GM12865 (cell line): ENCODE measurements at places on chromosomes 1 and 21.

- DNase-seq = no peak
Observed at GRCh38 chr21:35349376-35350080, 300.4 kb upstream of the RUNX1 start.

DNA sequence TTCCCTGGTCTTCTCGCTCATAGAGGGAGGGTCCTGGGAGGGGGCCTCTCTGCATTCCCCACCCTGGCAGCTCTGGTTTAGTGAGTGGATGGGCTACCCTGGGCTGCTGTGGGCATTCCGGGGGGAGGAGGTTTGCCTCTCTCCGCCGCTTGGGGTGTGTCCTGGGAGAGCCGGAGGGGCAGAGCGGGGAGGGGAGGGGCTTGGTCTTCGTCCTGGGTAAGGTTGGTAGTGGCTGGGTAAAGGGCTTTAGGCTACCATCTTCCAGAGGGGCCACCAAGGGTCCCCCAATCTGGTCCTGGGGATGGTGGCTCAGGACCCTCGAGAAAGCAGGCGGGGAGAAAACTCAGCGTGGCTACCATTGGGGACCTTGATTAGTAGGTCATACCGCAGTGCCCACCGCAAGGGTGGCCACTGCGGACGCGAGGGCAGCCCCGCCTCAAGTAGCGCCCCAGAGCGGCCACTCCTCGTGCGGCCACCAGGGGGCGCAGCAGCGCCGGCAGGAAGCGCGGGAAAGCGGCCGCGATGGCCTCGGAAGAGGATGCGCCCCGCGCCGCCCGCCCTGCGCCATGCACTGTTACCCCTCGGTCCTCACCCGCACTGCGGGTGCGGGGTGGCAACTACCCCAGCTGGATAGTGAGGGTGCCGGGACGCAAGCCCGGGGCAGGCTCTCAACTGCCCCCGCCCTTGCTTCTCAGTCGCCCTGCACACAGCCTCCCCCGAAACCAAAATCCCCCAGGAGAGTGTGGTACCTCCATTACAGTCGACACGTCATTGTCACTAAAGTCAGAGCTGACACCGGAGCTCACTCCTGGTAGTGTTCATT is 44.1 kb upstream of the SLC25A33 start:
- peak; percentile 77 for DNase-seq

GRCh38 chr1:39346872-39347271 is 142.4 kb downstream of the MACF1 start:
- DNase-seq = no peak

GRCh38 chr21:37565530-37566223 is 199.1 kb downstream of the DYRK1A start:
- no peak for DNase-seq

DNA sequence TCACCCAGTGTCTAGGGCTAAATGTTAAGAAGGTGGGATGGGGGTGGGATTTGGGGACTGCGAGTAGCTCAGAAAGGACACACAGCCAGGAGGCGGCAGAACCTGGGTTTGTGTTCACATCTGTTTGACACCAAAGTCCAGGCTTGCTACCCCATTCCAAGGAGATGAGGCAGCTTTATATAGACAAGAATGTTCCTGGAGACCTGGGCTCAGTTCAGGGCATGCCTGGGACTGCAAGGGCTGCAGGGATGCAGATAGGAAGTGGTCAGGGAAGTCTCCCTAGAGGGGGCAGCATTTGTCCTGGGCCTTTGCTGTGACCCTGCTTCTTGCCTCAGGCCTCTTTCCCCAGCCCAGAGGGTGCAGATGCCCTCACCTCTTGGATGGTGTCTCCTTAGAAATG is 16.3 kb downstream of the PADI3 start:
- no peak for DNase-seq

DNA sequence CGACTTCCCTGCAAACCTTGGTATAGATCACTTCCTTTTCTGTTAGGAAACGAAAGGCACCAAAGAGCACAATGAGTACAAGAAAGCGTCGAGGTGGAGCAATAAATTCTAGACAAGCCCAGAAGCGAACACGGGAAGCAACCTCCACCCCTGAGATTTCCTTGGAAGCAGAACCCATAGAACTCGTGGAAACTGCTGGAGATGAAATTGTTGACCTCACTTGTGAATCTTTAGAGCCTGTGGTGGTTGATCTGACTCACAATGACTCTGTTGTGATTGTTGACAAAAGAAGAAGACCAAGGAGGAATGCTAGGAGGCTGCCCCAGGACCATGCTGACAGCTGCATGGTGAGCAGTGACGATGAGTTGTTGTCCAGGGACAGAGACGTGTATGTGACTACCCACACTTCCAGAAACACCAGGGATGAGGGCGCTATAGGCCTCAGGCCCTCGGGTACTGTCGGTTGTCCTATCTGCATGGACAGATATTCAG is 18.5 kb downstream of the FAM89A start:
- no peak for DNase-seq

- no peak for DNase-seq
Observed at GRCh38 chr1:47407481-47407880, 8.6 kb upstream of the FOXE3 start.

- DNase-seq = no peak
Observed at GRCh38 chr1:206713910-206714312, 29.2 kb downstream of the MAPKAPK2 start.

DNA sequence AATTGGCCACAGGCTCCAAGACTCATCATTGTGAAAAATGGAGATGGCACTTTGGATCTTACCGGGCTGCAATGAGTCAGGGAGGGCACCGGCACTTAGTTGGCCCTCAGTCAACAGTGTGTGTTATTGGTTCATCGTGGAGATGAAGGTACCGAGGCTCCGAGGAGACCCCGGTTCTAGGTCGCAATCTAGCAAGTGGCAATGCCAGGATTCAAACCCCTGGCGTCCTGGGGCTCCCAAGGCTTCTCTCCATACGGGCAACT is 49.0 kb upstream of the ACOT11 start:
- no peak for DNase-seq

DNA sequence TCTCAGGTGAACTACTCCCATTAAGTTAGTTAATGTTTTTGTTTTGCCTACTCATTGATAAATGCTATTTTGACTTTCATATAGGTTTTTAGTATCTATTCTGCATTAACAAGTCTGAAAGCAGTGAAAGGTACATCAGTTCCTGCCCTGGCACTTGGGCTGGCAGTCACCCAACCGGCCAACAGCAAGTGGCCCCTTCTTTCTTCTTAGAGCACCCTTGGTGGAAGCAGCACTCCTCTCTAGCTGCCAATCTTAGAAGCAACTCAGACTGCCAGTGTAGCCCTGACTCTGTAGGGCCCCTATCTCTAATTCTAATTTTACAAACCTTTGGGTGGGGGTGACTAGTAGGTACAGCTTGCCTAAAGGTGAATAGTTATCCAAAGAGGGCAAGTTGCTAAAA is 155.7 kb downstream of the FGGY start:
- no peak for DNase-seq

DNA sequence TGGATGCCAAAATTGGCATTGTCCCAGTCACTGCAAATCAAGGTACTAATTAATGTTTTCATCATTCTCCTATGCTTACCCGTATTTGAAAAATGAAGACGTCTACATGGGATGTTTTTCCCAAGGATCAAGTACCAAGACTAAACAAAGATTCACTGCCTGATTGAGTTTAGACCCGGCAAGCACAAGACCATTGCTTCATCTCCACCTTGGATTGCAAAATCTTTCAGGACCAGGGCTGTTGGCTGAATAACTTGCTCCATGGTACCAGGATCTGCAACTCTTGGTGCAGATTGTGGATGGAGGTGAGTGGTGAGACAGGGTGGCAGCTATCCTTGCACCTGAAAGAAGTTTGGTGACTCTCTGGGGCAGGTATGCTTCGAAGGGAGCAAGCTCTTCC is 122.5 kb upstream of the ETS2 start:
- DNase-seq = no peak

GRCh38 chr1:66478116-66478515 is 55.8 kb upstream of the SGIP1 start:
- DNase-seq = no peak

GRCh38 chr1:232813760-232814159 is 8.5 kb downstream of the MAP10 start:
- no peak for DNase-seq

GRCh38 chr1:197559244-197559643 is 216.0 kb downstream of the DENND1B start:
- DNase-seq = no peak

GRCh38 chr1:83942914-83943313 is 56.0 kb downstream of the TTLL7 start:
- no peak for DNase-seq

GRCh38 chr1:42008264-42008663 is 89.5 kb upstream of the HIVEP3 start:
- DNase-seq = peak; percentile 37

DNA sequence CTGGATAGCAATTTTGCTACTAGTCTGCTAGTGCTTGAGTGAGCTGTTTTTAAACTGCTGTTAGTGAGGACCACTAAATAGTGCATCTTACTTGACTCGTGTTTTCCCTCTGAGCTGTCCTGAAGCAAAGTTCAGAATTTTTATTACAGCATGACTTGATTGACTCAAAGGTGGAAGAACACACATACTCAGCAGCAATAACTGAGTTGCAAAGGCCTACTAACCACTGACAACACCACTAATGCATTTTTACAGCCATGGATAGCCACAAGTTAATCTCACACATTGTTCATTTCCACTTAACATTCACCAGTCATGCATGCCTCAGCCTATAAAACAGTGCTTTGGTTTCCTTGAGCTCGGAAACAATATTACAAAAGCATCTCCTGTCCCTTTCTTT is 148.7 kb downstream of the RUNX1 start:
- DNase-seq = no peak

DNA sequence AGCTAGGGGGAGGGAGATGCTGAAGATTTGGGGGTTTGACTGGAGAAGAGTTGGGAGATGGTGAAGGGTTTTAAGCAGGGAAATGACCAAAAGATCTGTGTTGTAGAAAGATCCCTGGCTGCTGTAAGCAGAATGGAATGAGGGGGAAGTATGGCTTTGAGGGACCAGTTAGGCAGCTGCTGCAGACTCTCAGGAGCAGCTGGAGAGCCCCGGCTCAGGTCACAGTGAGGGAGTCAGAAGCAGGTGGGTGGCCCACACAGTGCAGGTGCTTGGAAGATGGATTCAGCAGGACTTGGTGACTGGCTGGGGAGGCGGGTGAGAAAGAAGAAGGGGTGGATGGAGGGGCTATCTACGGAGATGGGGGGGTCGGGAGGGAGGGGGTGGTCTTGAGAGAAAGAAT is 35.7 kb downstream of the EDN2 start:
- DNase-seq = no peak

- no peak for DNase-seq
Observed at GRCh38 chr1:22471078-22471477, 19.4 kb downstream of the ZBTB40 start.

GRCh38 chr1:236893626-236894545 is 98.8 kb downstream of the MTR start:
- DNase-seq = no peak

DNA sequence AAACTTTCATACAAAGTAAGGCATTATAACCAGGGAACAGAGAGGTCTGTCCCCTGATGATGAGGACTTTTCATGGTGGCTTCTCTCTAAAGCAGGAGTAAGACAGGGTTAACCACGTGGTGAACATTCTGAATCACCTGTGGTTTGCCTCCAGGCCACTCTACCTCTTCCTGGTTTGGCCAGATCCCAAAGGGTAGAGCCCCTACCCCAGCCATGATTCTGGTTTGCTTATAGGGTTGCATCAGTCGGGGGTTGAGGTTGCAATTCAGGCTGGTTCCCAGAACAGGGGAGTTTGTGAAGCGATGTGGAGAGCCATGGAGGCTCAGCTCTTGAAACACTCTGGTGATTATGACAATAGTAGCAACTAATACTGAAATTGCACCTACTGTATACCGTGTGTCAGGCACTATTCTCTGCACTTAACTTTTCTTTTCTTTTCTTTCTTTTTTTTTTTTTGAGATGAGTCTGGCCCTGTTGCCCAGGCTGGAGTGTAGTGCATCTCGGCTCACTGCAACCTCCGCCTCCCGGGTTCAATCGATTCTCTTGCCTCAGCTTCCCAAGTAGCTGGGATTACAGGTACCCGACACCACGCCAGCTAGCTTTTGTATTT is 8.3 kb downstream of the CNR2 start:
- DNase-seq = peak; percentile 88

DNA sequence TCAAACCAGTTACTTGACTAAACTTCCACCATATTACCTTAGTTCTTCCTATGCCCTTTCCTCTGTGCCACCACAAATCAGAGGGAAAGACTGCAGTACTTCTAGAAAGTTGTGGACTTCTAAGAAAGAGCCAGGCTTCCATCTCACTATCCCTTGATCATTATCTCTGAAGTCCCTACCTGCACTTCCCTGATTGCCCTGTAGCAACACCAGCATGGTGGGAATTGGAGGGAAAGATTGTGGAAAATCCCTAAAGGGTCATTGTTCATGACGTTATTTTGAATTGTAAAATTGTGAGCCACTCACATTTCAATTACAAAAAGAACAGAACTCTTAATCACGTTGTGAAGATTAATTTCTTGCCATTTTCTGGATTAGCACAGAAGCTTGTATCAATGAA is 23.4 kb upstream of the KIAA1614 start:
- DNase-seq = no peak

DNA sequence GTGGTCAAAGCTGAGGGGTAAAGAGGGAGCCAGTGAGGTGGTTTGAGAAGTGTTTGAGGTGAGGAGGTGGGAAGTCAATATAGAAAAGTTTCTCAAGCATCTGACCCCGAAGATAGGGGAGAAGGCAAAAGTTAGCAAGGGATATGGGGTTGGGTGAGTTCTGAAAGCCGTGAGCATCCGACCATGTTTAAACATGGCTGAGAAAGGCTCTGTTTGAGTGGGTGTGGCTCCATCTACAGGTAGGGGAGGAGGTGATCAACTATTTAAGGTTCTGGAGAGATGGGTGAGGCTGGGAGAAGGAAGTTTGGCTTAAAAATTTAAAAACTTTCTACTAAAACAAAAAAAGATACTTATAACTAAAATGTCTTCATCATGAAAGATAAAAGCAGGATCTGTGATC is 273.8 kb downstream of the KCNJ6 start:
- DNase-seq = peak; percentile 72

- no peak for DNase-seq
Observed at GRCh38 chr1:227789084-227790033, 26.1 kb upstream of the PRSS38 start.

GRCh38 chr1:50974618-50974935 is 4.5 kb downstream of the CDKN2C start:
- no peak for DNase-seq

- DNase-seq = no peak
Observed at GRCh38 chr1:177035586-177035985, 128.9 kb downstream of the ASTN1 start.

- no peak for DNase-seq
Observed at GRCh38 chr21:29187944-29188343, 57.5 kb downstream of the MAP3K7CL start.

DNA sequence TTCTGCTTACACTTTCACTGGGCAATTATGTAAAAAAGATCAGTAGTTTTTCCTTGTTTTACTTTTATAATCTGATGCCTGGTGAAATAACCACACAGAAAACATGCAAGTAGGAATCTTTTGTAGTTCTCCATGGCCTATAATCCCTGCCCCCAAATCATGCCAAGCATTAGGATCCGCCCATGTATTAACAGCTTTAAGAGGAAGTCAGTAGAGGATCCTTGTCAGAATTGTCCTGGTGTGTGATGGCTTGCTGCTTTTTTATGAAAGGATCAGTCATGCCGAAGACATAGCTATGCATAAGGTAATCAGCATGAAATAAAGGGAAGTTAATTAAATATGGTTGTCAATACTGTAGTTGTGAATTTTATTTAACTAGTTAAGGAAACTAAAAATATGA is 20.0 kb downstream of the ADGRL2 start:
- DNase-seq = no peak
